ENCODE measurements at places on chromosomes 5 and 9. TPM values are rescaled to one million over a fixed set of nuclear protein-coding genes. Genes with fewer than 3 reads are reported as not detected.

GPRIN1 gene
- polyA plus RNA-seq, result 0.45 TPM

- H3K27me3 ChIP-seq, result no peaks in the 10 kb centered on the region
- no peaks in the 10 kb centered on the region for H3K4me1 ChIP-seq
- peak overlapping the region; percentile 10 for H3K27ac ChIP-seq
- H3K36me3 ChIP-seq, result no peaks in the 10 kb centered on the region
Measured at GRCh38 chr9:113934167-113934828, 58.2 kb downstream of the ZNF618 start.

GRCh38 chr9:14932231-14932630, 22.0 kb upstream of the FREM1 start:
- H3K36me3 ChIP-seq, result no peaks in the 10 kb centered on the region
- H3K4me3 ChIP-seq, result no peak overlapping the region
- H3K4me1 ChIP-seq, result no peaks in the 10 kb centered on the region
- H3K27ac ChIP-seq, result no peak overlapping the region
- H3K27me3 ChIP-seq, result no peaks in the 10 kb centered on the region
- no peak for DNase-seq

DNA sequence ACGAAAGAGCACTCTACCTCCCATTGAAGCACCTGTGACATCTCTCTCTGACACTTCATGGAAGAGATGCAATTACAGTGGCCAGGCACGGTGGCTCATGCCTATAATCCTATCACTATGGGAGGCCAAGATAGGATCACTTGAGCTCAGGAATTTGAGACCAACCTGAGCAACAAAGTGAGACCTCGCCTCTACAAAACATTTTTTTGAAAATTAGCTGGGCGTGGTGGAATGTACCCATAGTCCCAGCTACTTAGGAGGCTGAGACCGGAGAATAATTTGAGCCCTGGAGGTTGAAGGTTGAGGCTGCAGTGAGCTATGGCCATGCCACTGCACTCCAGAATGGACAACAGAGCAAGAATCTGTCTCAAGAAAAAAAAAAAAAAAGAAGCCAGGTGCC, 45.5 kb downstream of the GLDC start:
- no peaks in the 10 kb centered on the region for H3K4me1 ChIP-seq
- H3K4me3 ChIP-seq, result no peak overlapping the region
- no peaks in the 10 kb centered on the region for H3K27me3 ChIP-seq
- no peak overlapping the region for H3K27ac ChIP-seq
- no peak for DNase-seq

BRINP1 gene
- 0.84 TPM for polyA plus RNA-seq

GRCh38 chr5:25091921-25092320, 447.1 kb upstream of the CDH10 start:
- H3K4me3 ChIP-seq, result no peak overlapping the region
- H3K27me3 ChIP-seq, result no peaks in the 10 kb centered on the region
- DNase-seq, result no peak
- H3K27ac ChIP-seq, result no peak overlapping the region
- no peaks in the 10 kb centered on the region for H3K36me3 ChIP-seq
- no peaks in the 10 kb centered on the region for H3K4me1 ChIP-seq

DNA sequence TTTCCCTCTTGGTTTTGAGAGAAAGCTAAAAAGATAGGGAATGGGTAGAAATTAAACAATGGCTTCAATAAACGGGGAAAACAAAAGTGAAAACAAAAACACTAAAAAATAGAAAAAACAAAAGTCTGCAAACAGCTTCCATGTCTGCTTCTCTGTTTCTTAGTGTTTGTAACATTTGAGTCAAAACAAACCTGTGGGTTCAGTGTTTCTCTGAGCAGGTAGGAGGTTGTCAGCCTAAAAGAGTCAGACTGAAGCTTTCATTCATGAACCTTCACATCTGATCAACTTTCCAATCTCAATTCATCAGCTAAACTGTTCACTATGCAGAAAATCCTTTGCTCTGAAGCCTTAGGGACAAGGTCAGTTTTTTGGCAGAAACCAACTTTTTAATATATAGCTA, 102.5 kb upstream of the ADAMTS16 start:
- DNase-seq, result no peak
- no peaks in the 10 kb centered on the region for H3K4me1 ChIP-seq
- H3K27me3 ChIP-seq, result no peaks in the 10 kb centered on the region
- no peak overlapping the region for H3K27ac ChIP-seq
- H3K4me3 ChIP-seq, result no peak overlapping the region

- no peak for DNase-seq
- no peak overlapping the region for H3K4me3 ChIP-seq
- no peaks in the 10 kb centered on the region for H3K36me3 ChIP-seq
- no peaks in the 10 kb centered on the region for H3K4me1 ChIP-seq
- no peak overlapping the region for H3K27ac ChIP-seq
- no peaks in the 10 kb centered on the region for H3K27me3 ChIP-seq
Measured at GRCh38 chr9:70921136-70921535, 200.3 kb downstream of the TRPM3 start.

NRG2 gene
- polyA plus RNA-seq, result 4.6 TPM

TMEM215 gene
- polyA plus RNA-seq, result not detected

- no peaks in the 10 kb centered on the region for H3K4me1 ChIP-seq
- no peak for DNase-seq
- H3K36me3 ChIP-seq, result no peaks in the 10 kb centered on the region
- H3K27ac ChIP-seq, result no peak overlapping the region
- no peaks in the 10 kb centered on the region for H3K27me3 ChIP-seq
Measured at GRCh38 chr5:128857076-128857677, 108.1 kb upstream of the SLC27A6 start.

LHX3 gene
- not detected for polyA plus RNA-seq

DNA sequence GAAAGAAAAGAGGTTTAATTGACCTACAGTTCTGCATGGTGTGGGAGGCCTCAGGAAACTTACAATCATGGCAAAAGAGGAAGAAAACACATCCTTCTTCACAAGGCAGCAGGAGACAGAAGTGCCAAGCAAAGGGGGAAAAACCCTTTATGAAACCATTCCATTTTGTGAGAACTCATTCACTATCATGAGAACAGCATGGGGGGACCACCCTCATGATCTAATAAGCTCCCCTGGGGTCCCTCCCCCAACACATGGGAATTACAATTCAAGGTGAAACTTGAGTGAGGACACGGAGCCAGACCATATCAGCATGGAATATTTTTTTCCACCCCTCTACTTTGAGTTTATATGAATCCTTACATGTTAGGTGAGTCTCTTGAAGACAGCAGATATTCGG, 173.7 kb downstream of the PHF2 start:
- DNase-seq, result no peak
- H3K4me3 ChIP-seq, result no peak overlapping the region
- no peaks in the 10 kb centered on the region for H3K4me1 ChIP-seq

DNA sequence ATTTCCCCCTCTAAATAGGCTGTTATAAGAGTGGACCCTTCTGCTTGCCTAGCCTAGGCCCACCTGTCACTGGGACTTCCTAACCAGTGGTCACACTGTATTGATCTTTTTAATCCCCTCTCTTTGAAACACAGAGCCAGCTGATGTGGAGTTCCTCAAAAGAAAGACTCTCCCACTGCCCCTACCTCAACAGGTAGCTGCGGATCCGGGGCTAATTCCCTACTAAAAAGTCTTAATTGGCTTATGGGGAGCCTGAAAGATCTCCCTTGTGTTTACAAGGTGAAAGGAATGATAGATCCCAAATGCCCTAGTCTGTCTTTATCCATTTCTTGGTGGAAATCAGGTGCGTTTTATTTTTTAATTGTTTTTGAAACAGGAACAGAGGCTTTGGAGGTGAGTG, 2.0 kb downstream of the NEUROG1 start:
- no peaks in the 10 kb centered on the region for H3K4me1 ChIP-seq
- H3K27me3 ChIP-seq, result peaks cover 50% of the 10 kb centered on the region

UBTD2 gene
- 12.9 TPM for polyA plus RNA-seq

CCDC180 gene
- polyA plus RNA-seq, result 3.8 TPM

- no peaks in the 10 kb centered on the region for H3K4me1 ChIP-seq
- DNase-seq, result peak; percentile 49
- H3K4me3 ChIP-seq, result no peak overlapping the region
- no peaks in the 10 kb centered on the region for H3K27me3 ChIP-seq
- H3K27ac ChIP-seq, result no peak overlapping the region
Measured at GRCh38 chr5:124408738-124409453, 337.5 kb downstream of the ZNF608 start.

- no peak overlapping the region for H3K27ac ChIP-seq
- H3K4me1 ChIP-seq, result no peaks in the 10 kb centered on the region
- no peaks in the 10 kb centered on the region for H3K36me3 ChIP-seq
- H3K27me3 ChIP-seq, result no peaks in the 10 kb centered on the region
- DNase-seq, result no peak
Measured at GRCh38 chr5:35371951-35372426, 141.7 kb upstream of the PRLR start.

GRCh38 chr5:39102684-39103155, 28.5 kb upstream of the RICTOR start:
- no peak overlapping the region for H3K4me3 ChIP-seq
- H3K36me3 ChIP-seq, result no peaks in the 10 kb centered on the region
- H3K4me1 ChIP-seq, result no peaks in the 10 kb centered on the region
- DNase-seq, result no peak

DNA sequence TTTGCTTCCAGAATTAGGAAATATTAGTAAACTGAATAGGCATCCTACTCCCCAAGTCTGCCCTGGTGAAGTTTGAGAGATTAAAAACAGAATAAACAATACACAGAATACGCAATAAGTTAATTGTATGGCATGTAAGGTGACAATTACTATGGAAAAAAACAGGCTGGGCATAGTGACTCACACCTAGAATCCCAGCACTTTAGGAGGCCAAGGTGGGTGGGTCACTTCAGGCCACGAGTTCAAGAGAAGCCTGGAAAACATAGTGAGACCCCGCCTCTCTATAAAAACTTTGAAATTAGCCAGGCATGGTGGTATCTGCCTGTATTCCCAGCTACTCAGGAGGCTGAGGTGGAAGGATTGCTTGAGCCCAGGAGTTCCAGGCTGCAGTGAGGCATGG, 64.2 kb upstream of the SUSD1 start:
- H3K36me3 ChIP-seq, result no peaks in the 10 kb centered on the region
- no peak overlapping the region for H3K4me3 ChIP-seq
- H3K27me3 ChIP-seq, result no peaks in the 10 kb centered on the region

GRCh38 chr9:15310107-15310850, 3.3 kb upstream of the TTC39B start:
- no peak overlapping the region for H3K27ac ChIP-seq
- H3K36me3 ChIP-seq, result no peaks in the 10 kb centered on the region
- no peak for DNase-seq
- H3K27me3 ChIP-seq, result no peaks in the 10 kb centered on the region
- no peak overlapping the region for H3K4me3 ChIP-seq
- H3K4me1 ChIP-seq, result no peaks in the 10 kb centered on the region

- no peak overlapping the region for H3K4me3 ChIP-seq
- H3K27ac ChIP-seq, result no peak overlapping the region
Measured at GRCh38 chr5:135239453-135240282, 159.4 kb downstream of the MACROH2A1 start.

GRCh38 chr9:135413461-135413860, 66.1 kb upstream of the PPP1R26 start:
- no peaks in the 10 kb centered on the region for H3K27me3 ChIP-seq
- no peak overlapping the region for H3K4me3 ChIP-seq
- no peak for DNase-seq
- no peaks in the 10 kb centered on the region for H3K4me1 ChIP-seq

DNA sequence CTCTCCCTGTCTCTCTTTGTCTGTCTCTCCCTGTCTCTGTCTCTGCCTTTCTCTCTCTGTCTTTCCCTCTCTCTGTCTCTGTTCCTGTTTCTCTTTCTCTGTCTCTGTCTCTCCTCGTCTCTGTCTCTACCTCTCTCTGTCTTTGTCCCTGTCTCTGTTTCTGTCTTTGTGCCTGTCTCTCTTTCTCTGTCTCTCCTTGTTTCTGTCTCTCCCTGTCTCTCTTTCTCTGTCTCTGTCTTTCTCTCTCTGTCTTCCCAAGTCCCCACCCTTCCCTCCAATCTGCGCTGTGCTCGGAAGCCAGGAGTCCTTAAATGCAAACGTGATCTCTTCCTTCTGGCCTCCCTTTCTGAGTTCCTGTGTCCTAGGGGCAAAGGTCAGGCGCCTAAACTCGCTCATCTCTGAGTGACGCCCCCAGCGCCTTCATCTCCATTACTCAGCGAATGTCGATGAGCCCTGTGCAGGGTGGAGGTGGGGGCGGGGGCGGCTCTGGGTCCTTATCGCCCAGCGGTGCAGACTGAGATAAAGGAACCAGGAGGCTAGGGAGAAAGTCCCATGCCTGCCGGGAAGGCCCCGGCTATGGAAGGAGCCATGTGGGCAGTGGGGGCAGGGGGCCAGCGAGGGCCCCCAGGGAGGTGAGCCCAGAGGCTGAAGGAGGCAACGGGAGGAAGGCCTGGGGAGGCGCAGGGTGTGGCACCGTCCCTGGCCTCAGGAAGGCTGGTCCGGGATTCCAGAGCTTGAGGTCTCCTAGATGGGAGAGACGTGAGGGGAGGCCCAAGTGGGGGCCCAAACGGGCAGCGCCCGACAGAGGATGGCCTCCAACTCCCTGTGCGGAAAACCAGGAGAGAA, 1.5 kb upstream of the SLC6A19 start:
- peak overlapping the region; percentile 35 for H3K4me3 ChIP-seq
- H3K36me3 ChIP-seq, result no peaks in the 10 kb centered on the region
- no peaks in the 10 kb centered on the region for H3K4me1 ChIP-seq
- no peak for DNase-seq
- no peak overlapping the region for H3K27ac ChIP-seq

DNA sequence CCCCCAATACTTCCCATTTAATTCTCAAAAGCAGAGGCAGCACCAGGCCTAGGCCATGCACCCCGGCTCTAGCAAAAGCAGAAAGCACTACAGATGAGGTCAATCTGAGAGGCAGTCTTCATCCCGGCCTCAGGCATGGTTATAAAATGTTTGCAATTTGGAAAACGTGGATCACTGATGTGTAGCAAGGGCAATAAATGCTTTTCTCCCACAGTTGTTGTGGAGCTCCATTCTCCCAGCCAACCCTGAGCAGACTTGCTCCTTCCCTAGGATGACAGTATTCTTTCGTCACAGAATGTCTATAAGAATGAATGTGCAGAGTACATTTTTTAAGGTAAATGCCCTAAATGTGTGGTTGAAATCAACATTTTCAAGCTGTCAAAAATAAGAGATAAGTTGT, 157.3 kb upstream of the DAPK1 start:
- no peaks in the 10 kb centered on the region for H3K27me3 ChIP-seq
- DNase-seq, result no peak
- no peaks in the 10 kb centered on the region for H3K4me1 ChIP-seq
- no peak overlapping the region for H3K4me3 ChIP-seq

TDRD7 gene
- polyA plus RNA-seq, result 7.8 TPM

DNA sequence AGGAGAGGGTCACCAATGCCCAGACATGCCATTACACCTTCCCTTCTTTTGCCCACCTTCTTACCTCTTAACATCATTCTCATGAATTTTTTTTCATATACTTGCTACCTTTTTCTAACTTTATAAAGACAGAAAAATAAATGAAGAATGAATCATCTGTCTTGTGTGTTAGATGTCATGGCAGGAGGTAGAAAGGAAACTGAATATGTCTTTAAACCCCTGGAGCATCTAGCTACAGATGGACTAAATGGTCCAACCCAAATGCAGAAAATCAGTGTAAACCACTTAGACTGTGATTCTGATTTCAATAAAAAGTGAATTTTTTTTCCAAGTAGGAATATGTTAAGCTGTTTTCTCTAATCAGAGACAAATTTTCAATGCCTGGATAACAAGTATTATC, 11.8 kb upstream of the IL6ST start:
- no peaks in the 10 kb centered on the region for H3K27me3 ChIP-seq
- no peaks in the 10 kb centered on the region for H3K4me1 ChIP-seq
- H3K27ac ChIP-seq, result no peak overlapping the region
- no peak for DNase-seq
- H3K4me3 ChIP-seq, result no peak overlapping the region

GRM6 gene
- polyA plus RNA-seq, result not detected

Measured in kidney (tissue), 22 donors.